ENCODE measurements at places on chromosomes 1 and 21.
A peak's percentile ranks its signal among the peaks of the same experiment; 100 is the strongest.

- DNase-seq, result no peak
Measured at GRCh38 chr1:211726467-211726995, 51.1 kb upstream of the NEK2 start.

DNA sequence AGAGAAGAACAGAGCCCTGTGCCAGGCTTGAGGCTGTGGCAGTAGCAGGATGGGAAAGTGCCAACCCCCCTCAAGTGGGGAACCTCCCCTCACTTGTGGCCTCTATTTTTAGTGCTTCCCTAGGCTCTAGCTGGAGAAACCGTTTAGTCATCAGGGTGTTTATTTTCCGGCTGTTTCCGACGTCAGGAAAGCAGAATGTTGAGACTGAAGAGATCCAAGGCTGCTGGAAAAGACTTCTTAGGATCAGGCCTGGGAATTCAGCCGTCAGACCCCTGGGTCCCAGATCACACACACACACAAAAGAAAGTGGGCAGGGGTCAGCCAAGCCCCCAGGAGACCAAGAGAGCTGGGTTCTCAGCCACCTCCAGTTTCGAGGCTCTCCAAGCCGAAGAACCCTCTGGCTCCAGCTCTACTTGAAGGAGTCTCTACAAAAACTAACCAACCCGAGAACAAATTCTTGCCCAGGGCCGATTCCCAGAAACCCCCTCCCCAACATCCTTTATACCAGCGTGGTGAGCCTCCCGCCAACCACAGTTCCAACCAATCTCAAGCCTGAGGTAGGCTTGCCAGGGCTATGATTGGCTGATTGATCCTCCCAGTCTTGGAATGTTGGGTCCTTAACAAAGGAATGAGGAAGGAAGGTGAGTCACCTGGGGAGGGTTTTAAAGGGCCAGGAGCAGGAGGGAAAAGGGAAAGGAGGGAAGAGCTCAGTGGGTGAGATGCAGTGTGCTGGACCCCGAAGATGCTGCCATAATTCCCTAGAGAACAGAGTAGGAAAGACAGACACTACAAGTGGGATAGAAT, 2.5 kb upstream of the MEF2D start:
- no peak for DNase-seq

- DNase-seq, result peak; percentile 89
Measured at GRCh38 chr1:101257500-101258325, 20.9 kb downstream of the S1PR1 start.

DNA sequence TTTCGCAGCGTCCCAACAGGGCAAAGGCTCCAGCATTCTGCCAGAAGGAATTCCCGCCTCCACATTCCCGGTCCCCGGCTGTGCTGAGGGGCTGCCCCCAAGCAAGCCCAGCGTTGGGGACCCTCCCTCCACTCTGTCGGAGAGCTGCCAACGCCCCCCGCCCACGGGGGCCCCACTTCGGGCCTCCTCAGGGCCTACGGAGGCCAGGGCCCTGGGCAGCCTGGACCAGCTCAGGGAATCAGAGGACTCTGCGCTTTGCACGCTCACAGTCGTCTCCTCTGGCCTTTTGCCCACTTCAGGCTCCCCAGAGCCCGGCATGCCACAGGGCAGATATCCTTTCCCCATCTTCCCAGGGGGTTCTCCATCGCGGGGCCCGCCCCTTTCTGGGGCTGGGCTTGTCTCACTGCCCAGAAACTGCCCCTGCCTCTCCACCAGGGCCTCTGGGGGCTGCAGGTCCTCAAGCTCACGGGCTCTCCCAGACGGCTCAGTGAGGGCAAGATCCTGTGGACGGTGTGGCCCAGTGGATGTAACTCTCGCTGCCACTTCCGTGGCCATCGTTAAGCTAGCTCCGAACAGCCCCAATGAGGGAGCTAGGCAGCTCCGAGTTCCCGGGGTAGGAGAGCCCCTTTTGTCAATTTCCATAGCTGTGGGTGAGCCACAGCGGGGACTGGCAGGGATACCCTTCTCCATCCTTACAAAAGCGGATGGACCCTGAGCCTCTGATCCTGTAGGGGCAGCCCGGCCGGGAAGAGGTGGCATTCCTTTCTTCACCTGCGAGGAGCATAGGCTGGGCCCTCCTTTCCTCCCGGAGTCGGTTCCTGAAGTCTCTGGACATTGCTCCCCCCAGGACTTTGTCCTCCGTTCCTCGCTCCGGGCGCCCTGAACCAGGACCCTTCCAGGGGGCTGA, 2.8 kb downstream of the ITPKB start:
- no peak for DNase-seq

All from hematopoietic multipotent progenitor cell (in vitro differentiated cells).